ENCODE measurements at places on chromosomes 7 and 10. TPM values are rescaled to one million over a fixed set of nuclear protein-coding genes. Genes with fewer than 3 reads are reported as not detected.

- H3K27me3 ChIP-seq: peaks cover 4% of the 10 kb centered on the region
- no peak overlapping the region for H3K27ac ChIP-seq
- H3K4me3 ChIP-seq: no peak overlapping the region
- no peak for DNase-seq
Measured at GRCh38 chr7:155830961-155831806, 18.9 kb upstream of the SHH start.

DNA sequence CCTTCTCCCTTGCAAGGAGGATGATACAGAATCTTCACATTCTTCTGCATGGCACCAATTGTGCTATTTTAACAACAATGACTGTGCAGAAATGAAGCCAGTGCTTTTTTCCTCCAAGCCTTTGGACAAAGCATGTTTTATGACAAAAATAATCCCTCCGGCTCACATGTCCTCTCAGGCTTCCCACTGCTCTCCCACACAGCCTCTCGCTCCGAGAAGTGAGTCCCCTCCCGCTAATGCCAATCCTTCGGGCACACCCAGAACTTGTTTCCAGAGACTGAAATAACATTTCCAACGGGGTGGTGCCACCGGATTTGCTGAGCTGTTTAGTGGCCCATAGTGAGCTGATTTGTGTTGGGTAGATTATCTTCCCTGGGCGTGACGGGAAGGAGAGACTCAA lies 35.8 kb downstream of the RBM17 start:
- peaks cover 1% of the 10 kb centered on the region for H3K36me3 ChIP-seq
- no peak for DNase-seq
- H3K27ac ChIP-seq: no peak overlapping the region
- H3K4me1 ChIP-seq: peaks cover 44% of the 10 kb centered on the region
- H3K4me3 ChIP-seq: no peak overlapping the region
- no peaks in the 10 kb centered on the region for H3K27me3 ChIP-seq

GRCh38 chr10:100100651-100101184 lies 19.0 kb upstream of the CPN1 start:
- H3K36me3 ChIP-seq: no peaks in the 10 kb centered on the region
- H3K27ac ChIP-seq: no peak overlapping the region
- H3K4me3 ChIP-seq: no peak overlapping the region
- peaks cover 69% of the 10 kb centered on the region for H3K27me3 ChIP-seq

DNA sequence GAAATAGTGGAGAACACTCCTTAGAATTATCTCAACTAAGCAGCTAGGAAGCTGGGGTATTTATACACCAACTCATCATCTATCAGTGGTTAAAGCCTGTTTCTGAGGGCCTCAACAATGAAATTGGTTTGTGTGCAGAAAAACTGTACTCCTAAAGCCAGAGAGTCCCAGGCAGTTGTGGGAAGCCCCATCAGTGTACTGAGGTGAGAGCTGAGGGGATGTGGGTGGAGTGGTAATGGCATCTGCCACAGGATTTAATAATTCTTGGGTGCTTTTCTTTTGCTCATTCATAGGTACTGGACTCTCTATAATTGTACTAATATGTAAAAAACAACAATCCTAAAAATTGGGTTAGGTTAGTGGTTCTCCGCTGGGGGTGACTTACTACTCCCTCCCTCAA lies 267.5 kb downstream of the PTEN start:
- peaks cover 5% of the 10 kb centered on the region for H3K4me1 ChIP-seq
- H3K27me3 ChIP-seq: no peaks in the 10 kb centered on the region
- no peak for DNase-seq
- H3K36me3 ChIP-seq: peaks cover 3% of the 10 kb centered on the region

DNA sequence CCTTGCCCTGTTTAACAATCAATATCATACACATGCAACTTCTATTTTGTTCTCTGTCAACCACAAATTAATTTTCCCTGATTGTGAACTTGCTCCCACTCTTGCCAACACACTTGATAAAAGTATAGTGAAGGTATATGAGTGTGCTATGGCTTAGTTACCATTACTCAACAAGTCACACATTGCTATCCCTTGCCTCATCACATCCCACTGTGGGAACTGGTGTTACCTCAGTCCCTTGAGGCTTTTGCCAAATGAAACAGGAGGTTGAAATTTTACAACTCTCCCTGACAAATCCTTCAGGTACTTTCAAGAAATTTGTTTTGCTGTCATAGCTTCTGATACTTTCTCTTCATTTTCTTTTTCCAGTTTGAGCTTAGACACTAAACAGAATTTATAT lies 472.5 kb upstream of the SEMA3D start:
- H3K4me1 ChIP-seq: no peaks in the 10 kb centered on the region
- H3K27ac ChIP-seq: no peak overlapping the region
- no peak overlapping the region for H3K4me3 ChIP-seq
- H3K27me3 ChIP-seq: no peaks in the 10 kb centered on the region
- no peaks in the 10 kb centered on the region for H3K36me3 ChIP-seq

DNA sequence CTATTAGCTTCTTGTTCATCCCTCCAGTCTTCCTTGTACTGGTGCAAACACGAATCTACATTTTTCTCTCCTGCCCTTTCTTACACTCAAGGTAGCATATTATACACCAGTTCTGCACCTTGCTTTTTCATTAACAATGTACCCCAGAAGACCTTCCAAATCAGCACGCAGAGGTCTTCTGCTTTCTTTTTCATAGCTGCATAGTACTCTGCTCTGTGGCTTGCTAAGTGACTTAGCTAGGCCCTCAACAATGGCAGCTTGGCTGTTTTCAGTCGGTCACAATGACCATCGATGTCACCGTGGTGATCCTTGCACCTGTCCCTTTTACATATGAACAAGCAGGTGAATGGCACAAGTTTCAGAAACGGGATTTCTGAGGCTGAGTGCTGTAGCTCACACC lies 5.1 kb upstream of the MAFK start:
- H3K27me3 ChIP-seq: peaks cover 13% of the 10 kb centered on the region
- H3K4me1 ChIP-seq: no peaks in the 10 kb centered on the region
- no peaks in the 10 kb centered on the region for H3K36me3 ChIP-seq

Gene BICC1
- not detected for total RNA-seq

Gene GDF2
- total RNA-seq: not detected

Data from activated CD8-positive, alpha-beta memory T cell treated with anti-CD3 and anti-CD28 coated beads, Interleukin-2, amount 10 ng/mL, durations not matched to agents 7 days and 5 days (primary cell).